ENCODE measurements at places on chromosomes 2 and 18.

DNA sequence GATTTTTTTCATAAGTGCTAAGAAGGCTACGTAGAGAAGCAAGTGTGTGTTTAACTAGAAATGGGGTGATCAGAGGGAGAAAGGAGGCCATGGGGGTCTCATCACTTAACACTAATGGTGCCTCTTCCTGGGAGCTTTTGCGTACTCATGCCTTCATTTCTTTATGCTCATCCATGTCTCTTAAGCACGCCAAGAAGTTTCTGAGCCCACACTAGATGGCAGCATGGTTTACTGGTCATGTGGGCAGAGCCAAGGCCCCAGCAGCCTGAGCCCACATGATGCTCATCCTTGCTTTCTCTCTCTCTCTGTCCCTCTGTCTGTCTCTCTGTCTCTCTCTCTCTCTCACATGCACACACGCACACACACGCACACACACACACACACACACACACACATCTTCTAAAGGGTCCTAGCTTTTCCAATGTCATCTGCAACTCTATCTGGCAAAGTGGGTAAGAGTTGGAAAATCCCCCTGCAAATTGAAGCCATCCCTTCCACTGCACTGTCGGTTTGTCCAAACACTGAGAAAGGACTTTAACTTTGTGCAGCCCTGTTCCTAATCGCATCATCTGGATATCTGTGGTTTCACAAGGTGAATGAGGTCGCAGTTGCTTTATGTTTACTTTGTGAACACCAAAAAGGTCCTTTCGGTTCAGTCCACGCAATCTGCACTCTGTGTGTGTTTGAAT lies 137.1 kb upstream of the CCDC68 start:
- peak; percentile 3 for DNase-seq

GRCh38 chr18:44778788-44779187 lies 98.1 kb downstream of the SETBP1 start:
- DNase-seq, result no peak

DNA sequence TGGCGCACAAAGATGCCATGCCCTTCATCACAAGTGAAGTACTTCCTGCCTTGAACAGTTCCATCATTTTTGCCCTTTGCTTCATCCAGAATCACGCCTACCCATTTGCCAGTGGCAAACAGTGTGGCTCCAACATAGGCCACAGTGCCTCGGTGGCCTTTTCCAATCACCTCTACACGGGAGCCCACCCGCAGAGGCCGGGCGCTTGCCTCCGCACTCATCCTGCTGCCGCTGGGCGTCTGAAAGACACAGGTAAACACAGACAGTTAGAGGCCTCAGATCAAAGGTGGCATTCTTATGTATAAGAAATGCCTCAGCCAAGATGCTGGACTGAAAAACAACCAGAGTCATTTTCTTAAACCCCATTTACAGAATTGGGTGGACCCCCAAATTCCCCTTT lies 2.1 kb downstream of the DCTN1 start:
- no peak for DNase-seq

DNA sequence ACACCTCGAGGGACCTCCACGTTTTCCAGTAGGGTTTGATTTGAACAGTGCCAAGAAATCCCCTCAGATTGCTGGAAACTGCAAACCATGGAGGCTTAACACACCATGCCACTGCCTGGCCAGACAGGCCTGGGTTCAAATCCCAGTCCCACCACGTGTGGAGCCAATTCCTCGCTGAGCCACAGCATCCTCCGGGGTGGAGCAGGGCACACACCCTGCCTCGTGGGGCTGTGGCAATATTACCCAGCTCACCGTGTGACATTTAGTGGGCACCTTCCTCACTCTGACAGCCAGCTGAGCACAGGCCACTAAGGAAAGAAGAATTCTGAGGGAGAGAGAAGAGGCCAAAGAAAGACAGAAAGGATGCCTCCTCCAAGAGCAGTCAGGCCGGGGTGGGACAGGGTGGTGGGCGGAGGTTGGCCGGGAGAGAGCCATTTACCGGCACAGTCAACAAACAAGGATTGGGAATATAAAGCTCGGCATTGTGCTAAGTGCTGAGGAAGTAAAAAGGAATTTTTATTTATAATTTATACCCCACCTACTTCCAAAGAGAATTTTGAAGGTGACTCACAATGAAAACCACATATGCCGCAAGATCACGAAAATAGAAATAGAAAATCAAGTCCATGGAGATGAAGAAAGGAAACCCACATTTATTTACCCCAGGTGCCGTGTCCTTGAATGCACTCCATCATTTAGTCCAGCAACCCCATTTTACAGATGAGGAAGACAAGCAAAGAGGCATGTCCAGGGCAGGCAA lies 111.5 kb downstream of the MCFD2 start:
- no peak for DNase-seq

- DNase-seq, result no peak
Observed at GRCh38 chr2:16719485-16719808, 53.8 kb upstream of the CYRIA start.

DNA sequence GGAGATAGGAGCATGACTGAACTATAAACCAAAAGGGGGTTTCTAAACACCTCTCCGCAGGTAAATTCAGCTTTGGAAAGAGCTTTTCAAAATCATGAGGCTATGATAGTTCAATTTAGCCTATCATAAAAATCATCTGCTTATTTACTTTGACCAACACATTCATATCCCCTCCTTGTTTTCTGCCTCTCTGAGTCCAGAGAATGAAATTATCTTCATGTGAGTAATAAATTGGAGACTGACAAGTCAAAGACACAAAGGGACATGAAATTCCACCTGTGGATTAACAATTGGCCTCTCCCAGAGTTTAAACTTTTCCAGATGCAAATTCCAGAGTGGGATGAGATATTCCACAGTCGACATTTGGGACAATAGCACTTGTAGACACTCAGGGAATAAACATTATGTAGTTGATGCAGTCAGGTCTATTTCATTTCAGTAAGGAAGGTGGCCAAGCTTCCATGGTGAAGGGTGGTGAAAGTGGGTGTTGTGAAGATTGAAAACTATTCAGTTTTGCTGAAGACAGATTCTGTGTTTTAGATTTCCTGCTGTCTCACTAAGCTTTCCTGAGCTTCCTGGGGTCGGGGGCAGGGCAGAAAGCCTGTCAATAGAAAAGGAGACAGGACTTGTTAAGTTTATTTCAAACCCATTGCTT lies 84.7 kb downstream of the CDC42EP3 start:
- no peak for DNase-seq

GRCh38 chr2:137357634-137358033 lies 592.3 kb downstream of the THSD7B start:
- no peak for DNase-seq

GRCh38 chr2:101435001-101435862 lies 39.7 kb downstream of the RFX8 start:
- no peak for DNase-seq

GRCh38 chr2:237422309-237422708 lies 8.3 kb upstream of the COL6A3 start:
- no peak for DNase-seq

DNA sequence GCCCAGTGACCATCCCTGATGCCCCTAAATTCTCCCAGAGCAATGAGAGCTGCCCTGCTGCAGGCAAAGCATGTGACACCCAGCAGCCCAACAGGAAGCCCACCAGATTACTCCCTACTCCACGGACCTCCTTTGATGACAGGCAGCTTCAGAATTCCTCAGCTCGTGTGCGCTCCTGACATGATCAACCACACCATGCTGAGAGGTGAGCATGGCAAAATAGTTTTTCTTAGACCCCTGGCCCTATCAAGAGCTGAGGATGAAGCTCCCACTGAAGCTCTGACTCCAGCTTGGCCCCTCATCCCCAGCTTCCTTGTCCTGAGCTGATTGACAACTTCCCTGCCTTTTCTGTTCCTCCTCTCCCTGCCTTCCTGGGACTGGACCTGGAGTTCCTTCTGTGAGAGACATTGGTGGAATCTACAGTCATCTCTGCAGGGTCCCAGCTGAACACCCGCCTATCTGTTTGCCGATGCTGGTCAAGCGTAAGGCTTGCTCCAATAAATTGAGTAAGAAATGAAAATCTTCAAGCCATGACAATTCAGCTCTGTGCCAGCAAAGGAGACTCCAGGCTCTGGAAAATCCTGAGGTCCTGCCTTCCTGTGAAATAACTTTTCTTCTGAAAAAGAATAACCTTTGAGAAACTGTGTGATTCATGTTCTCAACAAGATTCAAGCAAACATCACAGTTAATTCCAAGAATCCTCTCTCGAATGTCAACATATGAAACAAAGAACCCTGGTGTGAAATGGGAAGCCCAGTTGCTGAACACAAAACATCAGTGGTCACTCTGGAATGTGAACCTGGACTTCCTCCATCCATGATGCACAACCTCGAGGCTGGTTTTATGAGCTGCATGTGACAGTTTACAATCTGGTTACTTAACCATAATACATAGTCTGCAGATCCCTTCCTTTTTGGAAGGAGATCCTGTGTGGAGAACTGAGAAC lies 201.1 kb downstream of the SPP2 start:
- DNase-seq, result no peak

DNA sequence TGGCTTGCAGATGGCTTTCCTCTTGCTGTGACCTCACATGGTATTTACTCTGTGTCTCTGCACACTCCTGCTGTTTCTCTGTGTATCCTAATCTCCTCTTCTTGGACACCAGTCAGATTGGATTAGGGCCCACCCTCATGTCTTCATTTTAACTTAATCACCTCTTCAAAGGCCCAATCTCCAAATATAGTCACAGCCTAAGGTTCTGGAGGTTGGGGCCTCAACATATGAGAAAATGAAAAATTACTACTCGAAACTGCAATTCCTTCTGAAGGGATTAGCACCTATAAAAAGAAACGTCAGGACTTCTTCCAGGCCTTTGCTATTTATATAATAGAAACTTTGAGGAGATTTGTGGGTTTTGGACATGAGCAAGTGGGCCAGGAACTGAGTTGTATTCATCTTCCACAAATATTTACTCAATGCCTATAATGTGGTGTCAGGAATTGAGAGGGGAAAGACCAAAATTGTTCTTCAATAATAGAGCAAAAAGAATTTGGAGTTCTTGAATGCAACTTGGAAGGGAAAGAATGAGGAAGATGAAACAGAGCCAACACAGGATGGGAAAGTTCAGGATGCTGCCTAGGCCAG lies 270.0 kb upstream of the FN1 start:
- DNase-seq, result no peak

- peak; percentile 4 for DNase-seq
Observed at GRCh38 chr2:69469784-69470183, 32.5 kb upstream of the NFU1 start.

GRCh38 chr18:48066225-48066652 lies 135.8 kb upstream of the SMAD2 start:
- no peak for DNase-seq

DNA sequence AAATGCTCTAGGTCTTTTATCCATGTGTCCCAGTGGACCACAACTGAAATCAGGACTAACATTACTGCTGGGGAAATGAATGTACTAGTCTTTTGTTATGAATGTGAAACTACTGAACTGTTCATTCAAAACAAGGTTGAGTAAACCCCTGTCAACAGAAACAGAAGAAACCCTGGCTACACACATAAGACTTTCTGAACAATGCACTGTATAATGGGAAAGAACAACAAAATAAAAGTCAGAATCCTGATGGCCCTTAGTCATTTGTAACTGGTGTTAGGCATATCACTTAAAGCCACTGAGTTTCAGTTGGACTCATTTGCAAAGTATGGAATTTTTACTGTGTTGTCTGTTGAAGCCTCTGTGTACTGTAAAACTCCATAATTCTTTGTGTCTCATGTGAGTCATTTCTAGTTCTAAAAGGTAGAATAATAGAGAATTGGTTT lies 77.0 kb upstream of the UBXN4 start:
- no peak for DNase-seq

GRCh38 chr2:201872591-201872990 lies 66.3 kb downstream of the CDK15 start:
- no peak for DNase-seq

Measured in suppressor macrophage treated with lipopolysaccharide for 1 hour (primary cell).